ENCODE measurements at places on chromosomes 2 and 18.

DNA sequence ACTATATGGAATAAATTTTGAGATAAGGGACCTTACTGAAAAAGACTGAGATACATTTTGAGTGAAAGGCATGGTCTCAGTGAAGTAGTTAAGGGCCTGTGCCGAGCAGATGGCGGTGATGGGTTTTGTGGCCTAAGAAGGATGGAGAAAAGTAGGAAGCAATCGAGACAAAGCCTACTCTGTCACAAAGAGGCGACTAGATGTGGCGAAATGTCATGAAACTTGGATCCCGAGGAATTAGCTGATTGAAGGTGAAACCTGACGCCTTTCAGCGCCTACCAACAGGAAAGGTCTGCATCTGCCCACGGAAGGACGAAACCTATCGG lies 558 bp upstream of the CEP192 start:
- DNase-seq: no peak

- no peak for DNase-seq
These were observed 68.0 kb downstream of the RNF152 start for GRCh38 chr18:61824733-61825363.

DNA sequence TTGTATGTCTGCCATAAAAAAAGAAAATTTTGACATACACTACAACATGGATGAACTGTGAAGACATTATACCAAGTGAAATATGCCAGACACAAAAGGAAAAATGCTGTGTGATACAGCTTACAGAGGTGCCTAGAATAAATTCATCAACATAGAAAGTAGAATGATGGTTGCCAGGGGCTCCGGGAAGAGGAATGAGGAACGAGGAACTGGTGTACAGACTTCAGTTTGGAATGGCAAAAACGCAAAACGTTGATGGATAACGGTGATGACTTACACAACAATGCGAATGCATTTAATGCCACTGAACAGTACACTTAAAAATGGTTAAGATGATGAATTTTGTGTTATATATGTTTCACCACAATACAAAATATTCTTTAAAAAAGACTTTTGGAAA lies 61.0 kb downstream of the TTC21B start:
- no peak for DNase-seq

DNA sequence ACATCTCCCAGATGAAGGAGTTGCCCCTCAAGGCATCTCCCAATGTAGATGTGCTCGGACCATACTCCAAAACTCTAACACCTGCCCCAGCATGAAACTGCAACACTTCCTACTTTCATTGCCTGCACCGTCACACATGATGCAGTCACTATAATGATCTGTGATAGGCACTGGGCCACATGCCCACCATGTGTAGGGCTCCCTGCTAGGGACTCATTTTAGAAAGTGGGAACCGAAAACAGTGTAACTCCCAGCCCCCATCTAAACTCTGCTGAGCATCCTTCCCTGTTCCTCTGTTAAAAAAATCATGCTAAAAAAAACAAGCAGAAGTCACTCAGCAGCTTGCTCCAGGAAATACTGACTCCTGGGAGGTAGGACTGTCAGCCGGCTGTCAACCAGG lies 496.1 kb upstream of the RAB6C start:
- no peak for DNase-seq

GRCh38 chr2:42503291-42503690 lies 9.5 kb upstream of the KCNG3 start:
- DNase-seq: no peak

All from activated effector memory CD4-positive, alpha-beta T cell treated with Interleukin-2 at 50 U/mL for 16 hours (primary cell).